ENCODE measurements at places on chromosomes 1 and 21.
A peak's percentile ranks its signal among the peaks of the same experiment; 100 is the strongest.

GRCh38 chr1:160807247-160807646 lies 11.3 kb downstream of the LY9 start:
- no peak overlapping the region for H3K27ac ChIP-seq
- H3K27me3 ChIP-seq, result no peaks in the 10 kb centered on the region
- H3K36me3 ChIP-seq, result peaks cover 8% of the 10 kb centered on the region
- peaks cover 20% of the 10 kb centered on the region for H3K4me1 ChIP-seq
- DNase-seq, result no peak
- no peak overlapping the region for H3K4me3 ChIP-seq

GRCh38 chr1:107771377-107771776 lies 193.6 kb downstream of the VAV3 start:
- H3K4me3 ChIP-seq, result no peak overlapping the region
- no peak for DNase-seq

- peaks cover 10% of the 10 kb centered on the region for H3K4me1 ChIP-seq
- no peaks in the 10 kb centered on the region for H3K36me3 ChIP-seq
- no peak overlapping the region for H3K27ac ChIP-seq
- no peak overlapping the region for H3K4me3 ChIP-seq
- H3K27me3 ChIP-seq, result no peaks in the 10 kb centered on the region
Observed at GRCh38 chr1:48882020-48882419, 105.3 kb upstream of the BEND5 start.

DNA sequence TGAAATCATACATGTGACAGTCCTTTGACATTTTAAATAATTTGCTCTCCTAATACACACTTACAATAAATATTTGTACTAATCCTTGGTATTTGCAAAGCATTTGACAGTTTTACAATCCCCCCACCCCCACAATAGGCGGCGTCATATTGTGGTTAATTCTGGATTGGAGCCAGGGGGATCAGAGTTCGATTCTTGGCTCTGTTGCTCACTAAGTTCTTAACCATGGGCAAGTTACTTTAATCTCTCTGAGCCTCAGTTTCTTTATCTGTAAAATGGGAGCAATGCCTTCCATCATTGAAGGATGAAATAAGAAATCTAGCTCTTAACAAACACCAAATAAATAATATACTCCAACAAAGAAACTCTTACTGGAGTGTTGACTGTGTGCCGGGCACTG lies 23.8 kb downstream of the CACNA1S start:
- H3K36me3 ChIP-seq, result no peaks in the 10 kb centered on the region
- no peak for DNase-seq
- H3K27ac ChIP-seq, result no peak overlapping the region
- H3K4me3 ChIP-seq, result no peak overlapping the region
- H3K27me3 ChIP-seq, result no peaks in the 10 kb centered on the region

DNA sequence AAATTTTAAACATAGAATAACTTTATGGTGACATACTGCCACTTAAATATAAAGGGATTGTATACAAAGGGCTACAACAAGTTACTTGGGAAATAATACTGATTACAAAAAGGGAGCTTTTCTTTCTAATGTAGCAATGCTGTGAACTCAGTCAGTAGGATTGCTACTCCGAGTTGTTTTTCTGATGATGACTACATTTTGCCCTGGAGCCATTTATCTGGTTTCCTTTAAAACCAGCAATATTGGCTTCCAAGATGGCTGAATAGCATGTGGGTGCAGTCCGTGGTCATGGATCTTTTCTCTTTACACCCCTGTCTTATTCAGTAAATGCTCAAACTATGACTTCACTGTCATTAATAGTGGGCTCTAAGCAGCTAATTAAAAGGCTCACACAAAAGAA lies 92.6 kb upstream of the NEK7 start:
- no peaks in the 10 kb centered on the region for H3K4me1 ChIP-seq
- no peak overlapping the region for H3K4me3 ChIP-seq
- H3K27ac ChIP-seq, result no peak overlapping the region
- DNase-seq, result no peak
- no peaks in the 10 kb centered on the region for H3K27me3 ChIP-seq
- no peaks in the 10 kb centered on the region for H3K36me3 ChIP-seq

- H3K36me3 ChIP-seq, result peaks cover 72% of the 10 kb centered on the region
- H3K27ac ChIP-seq, result no peak overlapping the region
- no peak overlapping the region for H3K4me3 ChIP-seq
Observed at GRCh38 chr21:46255758-46256337, 27.3 kb upstream of the LSS start.

- no peak overlapping the region for H3K4me3 ChIP-seq
- H3K36me3 ChIP-seq, result no peaks in the 10 kb centered on the region
- no peak for DNase-seq
Observed at GRCh38 chr1:91948501-91949355, 473 bp upstream of the BRDT start.

GRCh38 chr1:14599183-14599791 lies 802 bp downstream of the KAZN start:
- peaks cover 69% of the 10 kb centered on the region for H3K4me1 ChIP-seq
- no peaks in the 10 kb centered on the region for H3K36me3 ChIP-seq
- peak; percentile 56 for DNase-seq

- no peaks in the 10 kb centered on the region for H3K36me3 ChIP-seq
- peaks cover 7% of the 10 kb centered on the region for H3K27me3 ChIP-seq
- H3K27ac ChIP-seq, result no peak overlapping the region
- no peak overlapping the region for H3K4me3 ChIP-seq
- no peak for DNase-seq
- H3K4me1 ChIP-seq, result peaks cover 15% of the 10 kb centered on the region
Observed at GRCh38 chr1:202264300-202264699, 70.7 kb downstream of the LGR6 start.

DNA sequence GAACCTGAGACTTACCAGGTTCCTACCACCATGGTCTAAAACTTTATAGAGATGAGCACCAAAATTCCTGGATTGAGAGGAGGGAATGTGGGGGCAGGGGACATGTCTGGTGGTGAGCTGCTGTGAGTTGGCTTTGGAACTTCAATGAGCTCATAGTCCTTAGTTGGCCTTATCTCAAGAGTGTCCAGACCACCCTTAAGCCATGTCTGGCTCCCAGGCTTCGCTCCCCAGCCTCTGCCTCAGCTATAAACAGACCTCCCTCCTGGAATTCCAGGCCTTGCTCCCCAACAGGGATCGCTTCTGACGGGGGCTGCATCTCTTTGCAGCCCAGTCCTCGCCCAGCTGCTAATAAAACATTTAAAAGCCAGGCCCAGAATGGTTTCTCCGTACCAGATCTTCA lies 19.5 kb downstream of the ATF3 start:
- H3K4me1 ChIP-seq, result no peaks in the 10 kb centered on the region
- H3K36me3 ChIP-seq, result no peaks in the 10 kb centered on the region
- no peak overlapping the region for H3K27ac ChIP-seq
- DNase-seq, result no peak

DNA sequence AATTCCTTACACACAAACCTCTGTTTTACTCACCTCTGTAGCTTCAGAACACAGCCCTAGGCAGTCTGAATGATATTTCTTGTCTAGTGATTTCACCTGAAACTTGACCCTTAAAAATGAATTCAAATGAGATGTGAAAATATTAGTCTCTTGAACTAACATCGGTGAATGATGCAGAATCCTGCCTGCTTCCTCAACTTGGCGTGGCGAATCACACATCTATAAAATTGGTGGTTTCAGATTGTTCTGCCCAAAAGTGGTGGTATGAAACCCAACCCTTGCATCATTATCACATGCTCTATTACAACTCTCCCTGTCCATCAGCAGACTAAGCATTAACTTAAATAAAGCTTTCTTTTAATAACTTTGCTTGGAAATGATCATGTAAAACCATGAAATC lies 26.9 kb upstream of the C1orf21 start:
- H3K4me3 ChIP-seq, result no peak overlapping the region
- DNase-seq, result no peak
- no peak overlapping the region for H3K27ac ChIP-seq
- H3K4me1 ChIP-seq, result no peaks in the 10 kb centered on the region

GRCh38 chr1:68433395-68433794 lies 16.4 kb downstream of the RPE65 start:
- H3K36me3 ChIP-seq, result no peaks in the 10 kb centered on the region
- no peak overlapping the region for H3K27ac ChIP-seq
- peaks cover 9% of the 10 kb centered on the region for H3K4me1 ChIP-seq
- H3K4me3 ChIP-seq, result no peak overlapping the region
- no peaks in the 10 kb centered on the region for H3K27me3 ChIP-seq
- DNase-seq, result no peak

- DNase-seq, result no peak
- peaks cover 6% of the 10 kb centered on the region for H3K4me1 ChIP-seq
- no peak overlapping the region for H3K27ac ChIP-seq
Observed at GRCh38 chr1:205927247-205927646, 16.0 kb downstream of the SLC26A9 start.

DNA sequence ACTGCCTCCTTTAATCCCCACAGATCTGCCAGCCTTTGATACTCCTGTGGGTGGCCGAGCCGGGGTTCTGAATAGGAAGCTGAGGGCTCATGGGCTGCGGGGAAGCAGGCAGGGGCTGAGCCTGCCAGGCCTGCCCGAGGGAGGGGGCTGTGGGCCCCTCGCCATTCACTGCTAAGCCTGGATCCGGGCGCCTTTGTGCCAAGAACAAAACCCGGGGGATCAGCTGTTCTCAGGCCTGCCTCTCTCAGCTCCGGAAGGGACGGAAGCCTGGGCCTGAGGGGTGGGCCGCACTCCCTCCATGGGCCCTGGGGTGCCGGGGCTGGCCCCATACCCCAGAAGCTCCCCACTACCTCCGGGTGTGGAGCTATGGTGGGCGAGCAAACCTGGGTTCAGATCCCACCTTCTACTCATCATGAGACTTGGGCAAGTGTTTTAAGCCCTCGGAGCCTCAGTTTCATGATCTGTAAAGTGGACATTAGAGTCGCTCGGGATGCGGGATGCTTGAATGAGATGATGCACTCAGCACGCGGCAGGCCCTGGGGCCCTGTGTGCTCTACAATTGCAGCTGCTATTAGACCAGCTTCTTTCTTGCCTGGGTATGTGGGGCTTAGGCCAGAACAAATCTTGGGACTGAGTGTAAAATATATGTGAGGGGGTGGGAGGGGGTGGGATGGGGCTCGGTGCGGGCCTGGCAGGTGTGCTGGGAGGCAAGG lies 19.2 kb upstream of the EPHA2 start:
- H3K4me3 ChIP-seq, result no peak overlapping the region
- no peaks in the 10 kb centered on the region for H3K27me3 ChIP-seq
- H3K4me1 ChIP-seq, result peaks cover 8% of the 10 kb centered on the region
- DNase-seq, result no peak
- H3K36me3 ChIP-seq, result no peaks in the 10 kb centered on the region

GRCh38 chr1:67201891-67202290 lies 35.6 kb downstream of the IL23R start:
- H3K4me1 ChIP-seq, result no peaks in the 10 kb centered on the region
- no peak for DNase-seq
- H3K36me3 ChIP-seq, result no peaks in the 10 kb centered on the region
- H3K4me3 ChIP-seq, result no peak overlapping the region
- H3K27ac ChIP-seq, result no peak overlapping the region
- H3K27me3 ChIP-seq, result no peaks in the 10 kb centered on the region

Data from WTC11 (cell line).